ENCODE measurements at places on chromosomes 2 and 18. TPM values are rescaled to one million over a fixed set of nuclear protein-coding genes. Genes with fewer than 3 reads are reported as not detected.

MAPRE3 gene
- total RNA-seq: 18.9 TPM

SCN9A gene
- total RNA-seq: 5.5 TPM

CIAO1 gene
- 127 TPM for total RNA-seq

EHD3 gene
- 22.5 TPM for total RNA-seq

KCNJ3 gene
- total RNA-seq: 1.5 TPM

NR4A2 gene
- total RNA-seq: 8.7 TPM

SDC1 gene
- 0.32 TPM for total RNA-seq

RPIA gene
- 4.4 TPM for total RNA-seq

TUBA3E gene
- total RNA-seq: not detected

IGFBP5 gene
- 1,280 TPM for total RNA-seq

POTEC gene
- not detected for total RNA-seq

KLF7 gene
- total RNA-seq: 17.0 TPM

NUP35 gene
- not detected for total RNA-seq

MALL gene
- 38.5 TPM for total RNA-seq

FAP gene
- total RNA-seq: 16.7 TPM

KIDINS220 gene
- 59.1 TPM for total RNA-seq

GATA6 gene
- total RNA-seq: 89.3 TPM

COL3A1 gene
- 411 TPM for total RNA-seq

HOXD8 gene
- 19.8 TPM for total RNA-seq

SERPINB8 gene
- total RNA-seq: 4.5 TPM
